Hypothalamus (tissue), 51 donors: ENCODE measurements at places on chromosomes 3 and 15.

DNA sequence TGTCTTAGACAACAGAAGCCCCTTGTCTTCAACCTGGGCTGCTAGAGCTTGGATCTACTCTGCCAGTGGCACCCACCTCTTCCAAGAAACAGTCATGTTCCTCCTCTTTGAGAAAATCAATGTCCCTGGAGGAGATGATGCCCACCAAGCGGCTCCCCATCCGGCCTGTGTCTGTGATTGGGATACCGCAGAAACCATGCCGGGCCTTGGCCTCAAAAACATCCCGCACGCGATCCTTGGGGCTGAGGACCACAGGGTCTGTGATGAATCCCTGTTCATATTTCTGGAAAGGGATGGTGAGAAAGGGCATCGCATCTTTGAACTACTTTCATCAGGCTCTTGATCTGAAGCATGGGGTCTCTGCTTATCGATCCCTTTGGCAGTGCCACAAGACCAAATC lies 1.6 kb downstream of the IMPDH2 start:
- DNase-seq, result no peak

- no peak for DNase-seq
These were observed 835.3 kb upstream of the CFAP20DC start for GRCh38 chr3:59885101-59885500.

GRCh38 chr3:63910891-63911290 lies 1.3 kb downstream of the SCAANT1 start:
- no peak for DNase-seq

DNA sequence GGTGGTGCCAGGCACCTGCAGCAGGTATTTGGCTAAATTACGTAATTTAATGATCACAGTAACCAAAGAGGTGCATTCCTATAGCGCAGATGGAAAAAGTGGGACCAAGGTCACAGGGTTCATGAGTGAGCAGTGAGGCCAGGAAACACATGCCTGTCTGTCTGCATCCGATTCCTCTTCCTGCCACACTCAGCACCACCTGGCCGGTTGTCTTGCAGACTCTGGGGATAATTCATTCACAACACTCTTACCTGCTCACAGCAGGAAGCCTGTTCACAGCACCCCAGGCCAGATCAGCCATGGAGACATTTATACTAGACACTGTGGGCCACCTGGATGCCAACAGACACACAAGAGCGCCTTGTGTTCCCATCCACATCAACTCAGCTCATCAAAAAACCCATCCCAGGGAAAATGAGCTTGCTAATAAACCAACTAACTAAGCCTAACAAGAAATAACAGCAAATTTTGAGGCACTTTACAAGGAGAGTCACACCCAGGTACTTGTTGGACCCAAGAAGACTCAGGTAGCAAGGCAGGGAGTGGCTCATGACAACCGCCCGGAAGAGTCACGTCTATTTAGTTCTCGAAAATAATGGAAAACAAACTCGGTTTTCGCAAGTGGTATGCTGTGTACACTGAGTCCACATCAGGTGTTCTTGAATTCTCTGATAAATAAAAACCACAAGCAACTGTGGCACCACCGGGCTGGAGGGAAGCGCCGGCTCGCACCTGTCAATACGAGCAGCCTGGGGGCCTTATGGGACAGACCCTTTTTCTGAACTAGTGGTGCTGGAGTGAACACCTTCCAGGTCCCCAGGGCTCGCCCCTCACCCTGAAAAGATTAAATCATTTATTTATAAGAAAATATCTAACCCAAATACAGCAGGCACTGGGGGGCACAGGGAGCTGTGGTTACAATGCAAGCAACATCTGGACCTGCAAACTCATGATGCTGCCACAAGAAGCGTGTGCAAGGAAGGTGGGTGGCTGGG lies 40.5 kb downstream of the FAM174B start:
- DNase-seq, result no peak

- no peak for DNase-seq
These were observed 13.8 kb upstream of the THRB start for GRCh38 chr3:24508423-24508839.

DNA sequence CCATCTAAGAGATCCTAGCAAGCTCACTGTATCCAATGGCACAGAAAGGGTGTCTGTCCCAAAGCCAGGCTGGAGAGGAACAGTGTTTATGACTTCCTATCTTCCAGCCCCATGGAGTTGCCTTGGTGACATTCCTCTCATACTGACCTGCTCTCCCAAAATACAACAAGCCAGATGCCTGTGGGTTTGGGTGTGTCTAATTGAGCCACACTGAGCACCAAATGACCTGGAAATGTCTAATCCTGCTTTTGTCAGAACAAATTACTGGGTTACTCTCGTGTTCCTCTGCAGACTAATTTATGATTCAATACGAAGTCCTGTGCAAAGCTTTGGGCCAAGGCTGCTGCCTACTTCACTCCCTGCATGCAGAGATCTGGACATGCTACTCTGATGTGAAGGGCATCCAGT lies 98.1 kb upstream of the STRIT1 start:
- no peak for DNase-seq

GRCh38 chr15:31362886-31363285 lies 36.3 kb downstream of the KLF13 start:
- no peak for DNase-seq

DNA sequence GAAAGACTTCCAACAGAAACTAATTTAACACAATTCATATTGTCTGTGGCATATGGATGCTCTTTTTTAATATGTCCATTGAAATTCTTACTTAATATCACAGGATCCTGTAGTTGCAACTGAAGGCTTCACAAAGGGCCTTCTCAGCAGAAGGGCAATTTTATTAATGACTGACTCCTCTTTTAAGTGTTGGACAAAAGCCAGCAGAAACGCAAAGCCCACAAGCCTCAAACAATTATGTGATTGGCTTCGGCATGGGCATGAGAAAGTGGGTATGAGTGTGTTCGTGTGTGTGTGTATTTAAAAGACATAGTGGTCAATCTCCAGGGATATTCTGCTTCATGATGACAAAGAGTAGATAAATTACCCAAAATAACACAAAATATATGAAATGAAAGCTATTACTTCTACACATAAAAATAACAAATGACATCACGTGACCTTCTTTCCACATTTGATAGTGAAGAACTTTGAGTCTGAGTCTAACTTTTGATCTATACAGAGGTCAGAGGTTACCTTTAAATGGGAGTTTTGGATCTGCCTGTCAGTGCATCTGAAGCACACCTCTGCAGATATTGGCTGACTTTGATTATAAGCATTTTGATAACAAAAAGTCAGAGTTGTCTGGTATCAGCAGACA lies 496.9 kb downstream of the CADM2 start:
- DNase-seq, result no peak

- no peak for DNase-seq
These were observed 607.5 kb upstream of the DPPA4 start for GRCh38 chr3:109944836-109945235.

DNA sequence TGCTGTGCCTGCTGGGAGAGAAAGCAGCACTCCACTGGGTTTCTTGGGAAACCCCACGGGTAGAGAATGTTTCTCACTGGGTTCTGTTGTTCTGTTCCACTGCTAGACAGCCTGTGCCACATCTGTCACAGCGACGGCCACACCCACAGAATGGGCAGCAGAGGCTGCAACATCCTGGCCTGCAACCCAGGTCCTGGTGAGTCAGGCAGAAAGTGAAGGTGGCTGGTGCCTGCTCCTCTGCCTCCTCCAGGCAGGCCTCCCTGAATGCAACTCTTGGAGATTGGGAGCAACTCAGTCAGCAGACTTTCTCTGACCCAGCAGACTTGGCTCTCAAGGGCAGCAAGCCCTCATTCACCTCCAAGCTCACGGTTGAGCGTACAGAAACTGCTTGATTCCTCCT lies 13.0 kb downstream of the C3orf18 start:
- no peak for DNase-seq

DNA sequence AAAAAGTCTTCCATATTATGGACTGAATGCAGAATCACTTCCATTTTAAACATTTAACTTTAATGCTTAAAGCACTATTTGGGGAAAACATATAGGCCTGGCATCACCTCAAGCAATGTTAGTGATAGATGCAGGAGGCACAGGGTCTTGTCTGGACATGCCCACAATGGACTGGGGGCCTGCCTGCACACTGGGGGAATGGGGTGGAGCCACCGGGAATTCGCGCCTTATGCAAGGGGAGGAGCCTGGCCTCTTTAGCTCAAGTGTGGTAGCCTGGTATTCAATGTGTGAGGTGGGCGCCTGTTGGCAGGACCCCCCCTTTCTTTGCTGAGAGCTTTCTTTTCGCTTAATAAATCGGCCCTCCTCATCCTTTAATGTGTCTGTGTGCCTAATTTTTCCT lies 29.9 kb downstream of the ACKR4 start:
- DNase-seq, result no peak

DNA sequence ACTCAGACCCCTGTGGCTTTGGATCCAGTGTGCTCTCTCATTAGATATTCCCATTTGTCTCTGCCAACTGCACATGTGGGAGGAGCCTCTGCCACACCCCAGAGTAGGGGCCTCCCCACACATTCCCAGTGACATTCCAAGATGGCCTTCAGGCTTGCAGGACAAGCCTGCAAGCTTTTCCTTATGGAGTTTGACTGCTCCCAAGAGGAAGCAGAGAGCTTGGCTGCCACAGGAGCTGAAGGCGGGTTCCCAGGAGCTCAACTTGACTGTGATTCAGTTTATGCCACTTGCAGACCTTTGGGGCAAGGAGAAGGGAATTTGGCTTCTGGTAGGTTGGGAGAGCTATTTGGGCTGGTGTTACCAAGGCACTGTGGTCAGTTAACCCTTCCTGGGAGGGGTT lies 22.5 kb upstream of the EPHB1 start:
- no peak for DNase-seq

GRCh38 chr3:197737749-197738462 lies 1.2 kb upstream of the RUBCN start:
- no peak for DNase-seq

DNA sequence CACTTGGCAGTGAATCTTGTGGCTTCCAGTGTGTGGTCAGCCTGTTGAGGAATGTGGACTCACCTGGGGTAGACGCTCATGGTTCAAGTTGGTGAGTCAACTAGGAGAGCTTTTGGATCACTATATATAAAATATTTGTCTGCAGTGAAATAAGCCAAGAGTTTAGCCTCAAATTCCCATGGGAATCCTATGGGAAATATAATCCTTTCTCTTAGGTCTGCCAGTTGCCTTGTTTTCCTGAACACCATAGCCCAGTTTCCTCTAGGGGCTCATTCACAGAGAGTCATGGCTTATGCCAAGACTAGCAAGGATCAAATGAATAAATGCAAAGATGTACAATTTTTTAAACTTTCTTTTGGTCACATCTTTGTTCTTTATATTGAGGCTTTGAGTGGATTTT lies 100.1 kb upstream of the NPHP3 start:
- no peak for DNase-seq

GRCh38 chr15:27081676-27082418 lies 110.9 kb downstream of the GABRG3 start:
- no peak for DNase-seq

DNA sequence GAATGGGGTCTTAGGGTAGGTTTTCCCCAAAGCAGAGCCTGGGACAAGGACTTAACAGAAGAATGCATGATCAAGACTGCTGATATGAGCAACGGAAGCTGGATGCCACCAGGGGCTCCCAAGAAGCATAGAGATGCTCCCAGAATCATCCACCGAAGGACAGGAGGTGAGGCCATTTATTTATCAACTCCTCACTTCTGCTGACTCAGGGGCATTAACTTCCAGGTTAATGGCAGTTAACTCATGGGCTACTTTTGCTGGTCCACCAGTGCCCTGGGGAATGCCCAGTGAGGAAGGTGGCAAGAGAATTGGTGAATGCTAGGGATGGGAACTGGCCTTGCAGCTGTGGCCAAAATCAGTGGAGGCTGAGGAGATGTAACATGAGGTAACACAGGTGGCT lies 27.8 kb downstream of the TAFA4 start:
- no peak for DNase-seq

DNA sequence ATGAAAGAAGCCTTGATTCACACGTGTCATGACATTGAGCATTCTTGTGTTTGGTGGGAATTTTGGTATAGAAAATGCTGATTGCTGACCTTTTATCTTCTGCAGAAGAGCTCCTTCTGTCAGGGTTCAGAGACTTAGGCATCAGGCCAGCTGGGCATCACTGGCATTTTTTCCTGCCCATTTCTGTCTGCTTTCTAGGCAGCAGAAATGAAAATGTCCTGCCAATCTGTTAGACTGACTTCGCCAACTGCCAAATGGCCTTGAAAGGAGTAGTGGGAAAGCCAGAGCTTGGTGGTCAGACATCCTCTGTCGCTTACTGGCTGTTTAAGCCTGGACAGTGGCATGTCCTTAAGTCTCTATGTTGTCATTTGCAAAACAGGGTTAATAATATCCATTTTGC lies 57.4 kb downstream of the EEFSEC start:
- DNase-seq, result no peak

DNA sequence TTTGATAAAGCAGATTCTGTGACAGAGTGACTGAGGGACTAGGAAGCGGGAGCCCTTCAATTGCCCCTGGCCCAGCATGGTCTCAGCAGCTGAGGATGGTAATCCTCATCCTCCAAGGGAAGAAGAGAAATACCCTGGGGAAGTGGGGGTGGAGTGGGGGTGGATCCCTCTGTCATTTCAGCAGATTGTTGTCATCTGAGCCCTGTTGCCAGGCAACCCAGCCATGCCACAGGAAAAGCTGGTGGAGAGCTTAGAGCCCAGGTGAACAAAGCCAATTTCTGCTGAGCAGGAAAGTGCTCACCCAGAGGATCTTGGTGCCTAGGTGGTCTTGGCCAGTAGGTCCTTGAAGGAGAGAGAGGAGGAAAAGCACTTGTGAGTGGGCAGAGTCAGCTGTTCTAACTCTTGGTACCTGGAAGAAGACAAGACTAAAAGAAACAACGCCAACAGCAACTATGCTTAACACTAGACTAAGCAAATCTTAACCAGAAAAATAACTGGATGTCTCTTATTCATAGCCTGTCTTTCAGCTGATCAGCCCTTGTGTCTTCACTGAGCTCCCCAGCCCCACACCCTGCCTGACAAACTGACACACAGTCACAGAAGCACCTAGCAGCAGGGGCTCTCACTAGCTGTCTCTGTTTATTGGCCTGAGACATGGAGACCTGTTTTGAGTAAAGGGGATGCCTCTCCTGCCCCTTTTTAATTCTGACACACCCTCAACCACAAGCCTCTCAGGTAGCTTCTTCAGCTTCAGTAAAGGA lies 40.1 kb upstream of the DCLK3 start:
- DNase-seq, result no peak

- DNase-seq, result no peak
These were observed 58.3 kb upstream of the XCR1 start for GRCh38 chr3:46085421-46086082.

DNA sequence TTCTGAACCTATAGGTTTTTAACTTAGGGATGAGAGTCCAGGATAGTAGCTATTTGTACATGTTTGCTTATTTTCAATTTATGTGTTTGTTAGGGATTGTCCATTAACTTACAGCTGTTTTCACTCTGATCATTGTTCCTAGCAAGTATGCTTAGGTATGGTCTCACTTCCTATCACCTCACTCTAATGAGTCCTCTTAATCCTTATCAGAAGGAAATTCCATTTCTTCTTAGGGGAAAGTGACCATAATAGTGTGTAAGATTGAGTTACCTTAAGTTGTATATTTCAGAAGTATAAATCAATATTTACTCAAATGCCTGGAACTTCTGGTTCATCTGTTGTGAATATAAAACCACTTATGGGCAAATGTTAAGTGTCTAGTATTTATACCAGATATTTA lies 53.0 kb downstream of the PIAS1 start:
- DNase-seq, result no peak

- DNase-seq, result no peak
These were observed 1.7 kb downstream of the LRRC3B start for GRCh38 chr3:26624209-26624765.
